ENCODE measurements at places on chromosomes 1 and 21.

GRCh38 chr21:19523061-19523460, 1119.5 kb upstream of the TMPRSS15 start:
- no peak for DNase-seq

DNA sequence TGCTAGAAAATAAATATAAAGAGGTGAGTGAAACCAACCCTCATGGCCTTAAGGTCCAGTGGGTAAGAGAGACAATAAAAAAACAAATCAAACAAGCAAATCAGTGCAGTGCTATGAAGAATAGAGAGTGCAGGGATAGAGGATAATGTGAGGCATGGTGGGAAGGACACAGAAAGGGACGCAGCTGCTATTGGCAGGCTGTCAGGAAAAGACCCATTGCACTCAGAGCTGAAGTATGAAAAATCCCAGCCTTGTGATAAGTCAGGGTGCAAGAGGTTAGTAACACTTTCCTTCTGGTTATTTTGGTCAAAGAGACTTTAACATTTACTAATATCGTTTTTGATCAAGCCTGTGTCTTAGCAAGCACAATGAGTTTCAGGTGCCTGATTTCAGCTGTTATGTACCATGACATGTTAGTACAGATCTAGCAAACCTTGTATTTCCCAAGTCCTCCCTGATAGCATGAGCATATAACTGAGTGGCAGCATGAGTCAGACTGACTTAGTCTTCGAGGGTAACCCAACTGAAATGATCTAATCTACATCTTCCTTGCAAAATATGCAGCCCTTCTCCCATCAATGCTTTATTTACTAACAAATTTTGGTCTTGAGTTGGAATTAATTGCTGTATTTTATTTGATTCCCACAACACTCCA, 31.7 kb downstream of the CHML start:
- no peak for DNase-seq

DNA sequence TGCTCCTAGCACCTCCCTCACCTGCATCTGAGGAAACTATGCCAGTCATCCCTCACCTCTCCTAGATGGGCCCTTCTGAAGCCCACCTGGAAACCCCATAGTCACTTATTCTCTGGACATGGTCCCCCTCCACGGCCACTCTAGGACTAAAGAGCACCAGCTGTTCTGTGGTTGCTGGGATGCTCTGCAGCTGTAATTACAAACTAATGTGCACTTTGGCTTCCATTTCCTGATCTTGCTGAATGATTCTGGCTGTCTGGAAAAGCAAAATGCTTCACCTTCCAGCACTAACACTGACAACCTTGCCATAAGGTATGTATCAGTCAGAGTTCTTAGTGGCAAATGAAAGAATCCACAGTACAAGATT, 48.7 kb upstream of the PSEN2 start:
- DNase-seq: no peak

GRCh38 chr1:80769208-80769750, 1031.5 kb upstream of the ADGRL2 start:
- no peak for DNase-seq

DNA sequence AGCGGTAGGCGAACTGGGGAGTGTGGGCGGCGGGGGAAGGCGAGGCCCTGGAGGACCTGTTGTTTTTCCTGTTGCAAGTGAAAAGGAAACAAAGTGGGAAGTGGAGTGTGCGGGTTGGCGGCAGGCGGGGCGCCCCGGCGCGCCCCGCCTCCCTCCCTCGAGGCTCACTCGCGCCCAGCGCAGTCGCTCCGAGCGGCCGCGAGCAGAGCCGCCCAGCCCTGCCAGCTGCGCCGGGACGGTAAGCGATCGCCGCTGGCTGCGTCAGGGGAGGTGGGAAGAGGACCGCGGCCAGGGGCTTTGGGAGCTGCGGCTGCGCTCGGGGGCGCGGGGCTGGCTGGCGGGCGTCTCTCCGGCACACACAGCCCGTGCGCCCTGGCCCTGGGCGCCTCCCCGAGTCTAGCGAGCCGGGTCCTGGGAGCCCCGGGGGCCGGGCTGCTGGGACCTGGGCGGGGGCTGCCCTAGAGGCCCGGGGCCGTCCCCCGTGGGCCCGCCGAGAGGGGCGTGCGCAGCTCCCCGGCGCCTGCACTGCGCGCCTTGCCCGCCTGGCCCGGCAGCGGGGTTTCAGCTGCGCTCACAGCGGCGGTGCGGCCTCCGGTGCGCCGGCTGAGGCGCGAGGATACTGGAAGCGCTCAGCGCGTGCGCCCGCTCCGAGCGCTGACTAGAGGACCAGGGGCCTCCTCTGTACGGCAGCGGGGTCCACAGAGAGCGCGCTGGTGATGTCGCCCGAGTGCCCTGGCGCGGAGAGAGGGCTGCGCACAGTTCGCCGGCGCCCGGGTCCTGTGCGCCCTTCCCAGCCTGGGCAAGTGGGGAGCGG, at the start of gene PIK3CD:
TSS of gene PIK3CD (plus strand) at position 167 of the 814 bp plus-strand sequence. CDS start 58,725 bp downstream, outside the sequence.
- no peak for DNase-seq

- no peak for DNase-seq
Measured at GRCh38 chr21:36890086-36890485, 76.4 kb downstream of the HLCS start.

DNA sequence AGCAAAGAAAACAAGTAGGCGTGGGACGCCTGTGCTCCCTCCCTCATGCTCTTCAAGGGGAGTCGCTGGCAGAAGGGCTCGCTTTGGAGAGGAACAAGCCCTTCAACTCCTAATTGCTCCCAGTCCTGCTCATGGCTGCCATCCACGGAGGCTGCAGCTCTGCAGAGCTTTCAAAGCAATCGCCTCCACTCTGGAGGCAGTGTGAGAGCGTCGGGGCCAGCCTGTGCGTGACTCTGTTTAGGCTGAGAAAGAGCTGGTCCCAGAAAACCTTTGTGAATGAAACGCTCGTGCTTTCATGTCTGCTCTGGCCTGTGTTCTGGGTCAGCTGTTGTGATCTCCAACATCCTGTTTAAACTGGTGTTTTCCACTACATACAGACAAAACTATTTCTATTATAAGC, 23.9 kb upstream of the RUNX1 start:
- no peak for DNase-seq

- DNase-seq: no peak
Measured at GRCh38 chr1:159532922-159533321, 2.9 kb downstream of the OR10J5 start.

GRCh38 chr1:203104789-203105390, 19.1 kb upstream of the MYOG start:
- DNase-seq: no peak

- DNase-seq: no peak
Measured at GRCh38 chr1:37096523-37096922, 62.2 kb upstream of the GRIK3 start.

DNA sequence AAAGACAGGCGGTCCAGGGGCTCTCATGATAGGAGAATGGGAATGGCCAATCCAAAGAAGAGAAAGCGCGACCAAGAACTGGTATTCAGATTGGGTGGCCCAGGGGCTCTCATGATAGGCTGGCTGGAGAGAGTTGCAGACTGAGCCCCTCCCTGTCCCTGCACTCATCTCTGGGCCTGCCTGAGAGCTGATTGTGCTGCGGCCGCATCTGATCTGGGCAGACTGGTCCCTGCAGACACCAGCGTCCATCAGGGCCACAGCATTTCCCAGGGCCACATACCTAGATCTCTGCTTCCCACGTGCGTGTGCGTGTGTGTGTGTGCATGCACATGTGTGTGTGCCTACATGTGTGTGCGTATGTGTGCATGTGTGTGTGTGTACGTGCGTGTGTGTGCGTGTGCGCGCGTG, 30.4 kb upstream of the MAN1C1 start:
- DNase-seq: no peak

DNA sequence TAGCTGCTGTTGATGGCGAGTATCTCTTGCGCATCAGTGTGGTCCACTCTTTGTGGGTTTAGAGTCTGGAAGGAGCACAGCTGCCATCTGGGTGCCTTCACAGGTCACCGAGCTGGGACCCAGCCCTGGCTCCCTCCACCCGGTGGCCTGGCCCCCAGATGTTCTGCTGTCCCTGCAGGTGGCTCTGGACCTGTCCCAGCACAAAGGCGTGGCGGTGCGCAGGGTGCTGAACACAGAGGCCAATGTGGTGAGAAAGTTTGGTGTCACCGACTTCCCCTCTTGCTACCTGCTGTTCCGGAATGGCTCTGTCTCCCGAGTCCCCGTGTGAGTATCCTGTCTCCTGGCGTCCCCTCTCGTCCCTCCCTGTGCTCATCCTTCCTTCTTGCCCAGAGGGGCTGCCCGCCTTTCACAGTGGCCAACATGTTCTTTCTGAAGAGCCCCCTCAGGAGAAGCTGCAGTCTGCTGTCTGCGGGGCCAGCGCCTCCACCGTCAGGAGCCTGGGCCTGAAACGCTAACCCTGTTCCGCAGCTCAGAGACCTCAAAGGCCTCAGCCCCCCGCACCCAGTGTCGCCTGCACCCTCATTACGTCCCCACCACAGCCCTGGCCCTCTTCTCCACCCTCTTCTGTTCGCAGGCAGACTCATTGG, 27.4 kb downstream of the QSOX1 start:
- no peak for DNase-seq

- DNase-seq: peak; percentile 39
Measured at GRCh38 chr1:24235921-24236788, 49.1 kb upstream of the IFNLR1 start.

DNA sequence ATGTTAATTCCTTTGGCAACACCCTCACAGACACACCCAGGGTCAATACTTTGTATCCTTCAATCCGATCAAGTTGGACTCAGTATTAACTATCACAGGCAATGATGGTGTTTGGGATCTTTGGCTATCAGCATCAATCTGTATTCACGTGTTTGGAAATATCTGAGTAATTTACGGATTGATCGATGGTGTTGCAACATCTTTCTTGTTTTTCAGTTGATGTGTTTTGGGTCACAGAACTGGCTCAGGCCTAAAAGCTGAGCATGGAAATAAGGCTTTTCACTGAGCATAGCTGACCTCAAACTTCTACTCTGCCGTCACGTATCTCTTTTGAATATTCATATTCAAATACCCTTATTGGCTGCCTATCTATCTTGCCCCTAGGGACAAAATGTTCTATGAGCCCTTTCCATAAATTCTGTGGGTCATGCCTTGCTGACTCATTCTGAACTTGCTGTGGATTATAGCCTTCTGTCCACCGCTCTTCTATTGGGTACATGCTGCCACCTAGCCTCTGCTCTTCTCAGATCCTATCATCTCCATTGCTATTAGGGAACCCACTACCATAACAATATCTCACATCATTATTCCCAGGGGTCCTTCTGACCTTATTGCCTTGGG, 156.0 kb downstream of the PDE4B start:
- DNase-seq: no peak

GRCh38 chr1:41883507-41883906, 35.2 kb downstream of the HIVEP3 start:
- no peak for DNase-seq

DNA sequence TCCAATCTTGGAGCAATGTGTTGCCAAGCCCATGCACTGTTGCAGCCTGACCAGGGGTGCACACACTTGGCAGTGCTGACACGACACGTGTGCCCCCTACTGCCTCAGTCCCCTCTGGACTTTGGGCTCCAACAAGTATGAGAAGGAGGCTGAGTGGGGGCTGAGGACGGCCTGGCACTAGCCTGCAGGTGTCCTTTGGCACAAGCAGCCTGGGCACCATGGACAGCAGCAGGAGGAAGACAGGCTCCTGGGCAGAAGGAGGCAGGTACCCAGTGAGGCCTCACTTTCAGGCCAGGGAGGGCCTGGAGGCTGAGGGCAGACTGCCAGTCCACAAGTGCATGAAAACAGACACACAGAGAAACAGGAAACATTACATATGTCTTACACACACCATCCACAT, 1702.9 kb upstream of the B3GALT2 start:
- DNase-seq: no peak

DNA sequence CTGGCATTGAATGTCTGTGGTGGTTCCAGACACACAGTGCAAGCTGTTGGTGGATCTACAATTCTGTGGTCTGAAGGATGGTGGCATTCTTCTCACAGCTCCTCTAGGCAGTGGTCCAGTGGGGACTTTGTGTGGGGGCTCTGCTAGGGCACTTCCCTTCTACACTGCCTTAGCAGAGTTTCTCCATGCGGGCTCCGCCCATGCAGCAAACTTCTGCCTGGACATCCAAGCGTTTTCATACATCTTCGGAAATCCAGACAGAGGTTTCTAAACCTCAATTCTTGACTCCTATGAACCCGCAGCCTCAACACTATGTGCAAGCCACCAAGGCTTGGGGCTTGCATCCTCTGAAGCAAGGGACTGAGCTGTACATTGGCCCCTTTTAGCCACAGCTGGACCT, 43.0 kb downstream of the RGS18 start:
- DNase-seq: no peak

- DNase-seq: peak; percentile 34
Measured at GRCh38 chr1:203663294-203663693, 36.7 kb downstream of the ATP2B4 start.

- no peak for DNase-seq
Measured at GRCh38 chr21:43627527-43627926, 31.8 kb downstream of the HSF2BP start.

DNA sequence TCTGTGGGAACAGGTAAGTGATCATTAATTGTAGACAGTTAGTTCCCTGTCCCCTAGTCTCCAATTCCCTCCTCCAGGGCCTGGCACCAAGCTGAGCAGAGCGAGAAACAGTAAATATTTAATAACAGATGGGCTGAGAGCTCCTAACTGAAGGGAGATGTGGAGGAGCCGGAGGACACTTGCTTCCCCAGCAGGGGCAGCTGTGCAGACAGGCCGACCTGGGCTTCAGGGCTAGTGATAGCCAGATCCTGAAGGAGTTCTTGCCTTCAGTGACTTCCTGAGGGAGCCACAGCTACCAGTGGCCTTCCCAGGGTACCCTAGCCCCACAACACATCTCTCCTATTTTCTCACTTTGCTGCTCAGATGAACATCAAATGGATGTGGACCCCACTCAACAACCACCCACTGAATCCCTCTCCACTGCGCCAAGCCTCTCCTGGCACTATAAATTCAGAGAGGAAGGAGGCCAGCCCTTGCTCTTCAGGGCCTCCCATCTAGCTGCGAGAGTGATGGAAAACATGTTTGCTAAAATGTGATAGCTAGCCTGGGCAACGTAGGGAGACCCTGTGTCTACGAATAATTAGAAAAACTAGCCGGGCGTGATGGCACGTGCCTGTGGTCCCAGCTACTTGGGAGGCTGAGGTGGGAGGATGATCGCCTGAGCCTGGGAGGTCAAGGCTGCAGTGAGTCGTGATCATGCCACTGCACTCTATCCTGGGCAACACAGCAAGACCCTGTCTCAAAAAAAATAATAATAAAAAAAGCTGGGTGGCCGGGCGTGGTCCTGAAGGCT, 26.9 kb upstream of the SYNC start:
- no peak for DNase-seq

- DNase-seq: peak; percentile 34
Measured at GRCh38 chr21:29233611-29234540, 64.8 kb upstream of the BACH1 start.

DNA sequence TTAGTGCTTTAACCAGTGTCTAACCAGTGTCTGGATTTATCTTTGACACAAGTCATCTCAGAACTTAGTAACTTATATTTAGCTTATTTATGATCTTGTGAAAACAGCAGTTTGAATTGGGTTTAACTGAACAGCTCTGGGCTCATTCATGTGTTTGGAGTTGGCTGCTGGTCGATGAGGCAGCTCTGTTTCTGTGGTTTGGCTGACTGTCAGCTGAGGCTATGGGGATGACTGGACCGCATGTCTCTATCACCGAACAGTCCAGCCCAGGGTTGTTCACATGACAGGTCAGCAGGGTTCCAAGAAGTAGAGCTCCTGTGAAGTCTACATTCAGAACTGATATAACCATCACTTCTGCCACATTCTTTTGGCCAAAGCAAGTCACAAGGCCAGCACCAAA, 29.1 kb upstream of the C21orf91 start:
- DNase-seq: no peak
